Right ventricle myocardium inferior (tissue), 1 donor: ENCODE measurements at places on chromosomes 5 and 9. TPM values are rescaled to one million over a fixed set of nuclear protein-coding genes. Genes with fewer than 3 reads are reported as not detected.

GRCh38 chr5:9927106-9927505 lies 297.0 kb upstream of the TAS2R1 start:
- no peak for DNase-seq

DNA sequence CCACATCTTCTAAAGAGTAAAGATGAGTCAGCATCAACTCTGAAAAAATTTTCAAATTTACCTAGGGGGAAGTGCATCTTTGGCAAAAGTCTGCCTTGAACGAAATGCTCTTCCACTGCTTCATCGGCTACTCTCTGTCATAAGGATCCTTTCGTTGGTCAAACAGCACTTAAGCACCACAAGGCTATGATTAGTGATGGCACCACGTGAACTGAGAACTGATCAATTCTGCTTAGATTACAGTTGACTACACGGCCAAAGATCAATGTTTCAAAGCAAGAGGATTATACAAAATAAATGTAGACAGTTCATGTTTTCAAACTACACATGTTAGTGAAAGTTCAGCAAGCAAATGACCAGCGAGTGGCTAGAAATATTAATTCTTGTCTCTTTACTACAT lies 9.4 kb downstream of the JAKMIP2 start:
- DNase-seq = no peak

DNA sequence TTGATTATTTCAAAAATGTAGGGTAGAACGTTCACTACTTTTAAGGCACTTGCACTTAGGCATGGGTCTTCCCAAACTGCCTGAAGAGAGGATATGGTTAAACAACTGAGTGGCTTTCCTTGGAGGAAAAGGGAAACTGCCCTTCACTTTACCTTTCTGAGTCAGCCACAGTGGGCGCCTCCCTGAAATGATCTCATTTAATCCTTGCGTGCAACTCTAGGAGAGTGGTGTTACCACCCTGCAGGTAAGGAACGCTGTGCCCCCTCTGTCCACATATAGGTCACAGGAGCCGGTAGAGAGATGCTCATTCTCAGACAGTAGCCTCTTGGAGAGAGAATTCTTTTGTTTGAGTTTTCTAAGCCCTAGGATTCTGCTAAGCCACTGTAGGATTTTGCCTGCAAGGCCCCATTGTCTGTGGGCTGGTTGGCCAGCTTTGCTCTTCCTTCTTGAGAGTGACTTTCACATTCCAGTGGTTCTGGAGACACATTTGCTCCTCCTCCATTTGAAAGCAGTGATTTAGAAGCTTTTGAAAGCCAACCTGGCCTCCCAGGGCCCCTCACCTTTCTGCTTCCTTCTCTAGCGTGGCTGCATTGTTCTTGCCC lies 110.3 kb upstream of the CTSL start:
- DNase-seq = no peak

- DNase-seq = no peak
Measured at GRCh38 chr5:168356592-168356991, 65.1 kb downstream of the WWC1 start.

DNA sequence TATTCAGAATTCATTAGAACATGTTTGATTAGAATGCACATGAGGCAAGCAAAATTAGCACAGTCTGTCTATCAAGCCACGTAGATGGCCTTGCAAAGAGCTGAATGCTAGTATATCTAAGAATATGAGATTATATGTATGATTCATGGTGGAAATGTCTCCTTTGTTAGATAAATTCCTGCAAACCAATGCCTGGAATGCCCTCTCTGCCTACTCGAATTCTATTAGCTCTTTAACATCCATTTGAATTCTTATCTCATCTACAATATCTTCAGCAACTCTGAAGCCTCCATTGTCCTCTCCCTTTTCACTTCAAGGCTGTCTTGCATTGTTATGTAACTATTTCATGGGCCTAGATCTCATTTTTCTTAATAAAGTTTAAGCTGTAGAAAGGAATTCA lies 205.5 kb downstream of the TMC1 start:
- DNase-seq = no peak

DNA sequence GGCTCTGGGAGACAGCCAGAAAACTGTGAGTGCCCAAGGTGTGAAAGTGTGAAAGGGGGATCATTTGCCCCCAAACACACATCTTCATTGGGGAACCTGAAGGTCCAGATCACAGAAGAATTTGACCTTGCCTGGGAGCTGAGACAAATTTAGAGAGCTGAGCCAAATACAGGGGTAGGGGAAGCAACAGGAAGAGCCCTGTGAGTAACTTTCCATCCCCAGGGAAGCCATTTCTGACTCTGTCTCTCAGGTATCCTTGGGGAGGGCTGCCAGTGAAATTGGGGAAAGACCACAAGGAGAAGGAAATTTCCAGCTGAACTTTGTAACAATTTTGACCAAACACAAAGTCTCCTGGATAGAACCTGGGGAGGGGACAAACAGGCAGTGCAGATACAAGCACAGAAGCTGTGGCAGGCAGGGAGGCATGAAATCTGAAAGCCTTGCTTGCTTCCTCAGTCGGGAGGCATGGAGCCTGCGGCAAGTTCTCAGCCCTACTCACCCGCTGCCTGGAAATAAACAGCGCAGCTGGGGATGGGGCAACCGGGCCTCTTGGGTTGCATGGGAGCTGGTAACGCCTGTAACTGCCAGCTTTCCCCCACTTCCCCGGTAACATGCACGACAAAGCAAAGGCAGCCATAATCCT lies 31.5 kb upstream of the ZCCHC9 start:
- DNase-seq = no peak

DNA sequence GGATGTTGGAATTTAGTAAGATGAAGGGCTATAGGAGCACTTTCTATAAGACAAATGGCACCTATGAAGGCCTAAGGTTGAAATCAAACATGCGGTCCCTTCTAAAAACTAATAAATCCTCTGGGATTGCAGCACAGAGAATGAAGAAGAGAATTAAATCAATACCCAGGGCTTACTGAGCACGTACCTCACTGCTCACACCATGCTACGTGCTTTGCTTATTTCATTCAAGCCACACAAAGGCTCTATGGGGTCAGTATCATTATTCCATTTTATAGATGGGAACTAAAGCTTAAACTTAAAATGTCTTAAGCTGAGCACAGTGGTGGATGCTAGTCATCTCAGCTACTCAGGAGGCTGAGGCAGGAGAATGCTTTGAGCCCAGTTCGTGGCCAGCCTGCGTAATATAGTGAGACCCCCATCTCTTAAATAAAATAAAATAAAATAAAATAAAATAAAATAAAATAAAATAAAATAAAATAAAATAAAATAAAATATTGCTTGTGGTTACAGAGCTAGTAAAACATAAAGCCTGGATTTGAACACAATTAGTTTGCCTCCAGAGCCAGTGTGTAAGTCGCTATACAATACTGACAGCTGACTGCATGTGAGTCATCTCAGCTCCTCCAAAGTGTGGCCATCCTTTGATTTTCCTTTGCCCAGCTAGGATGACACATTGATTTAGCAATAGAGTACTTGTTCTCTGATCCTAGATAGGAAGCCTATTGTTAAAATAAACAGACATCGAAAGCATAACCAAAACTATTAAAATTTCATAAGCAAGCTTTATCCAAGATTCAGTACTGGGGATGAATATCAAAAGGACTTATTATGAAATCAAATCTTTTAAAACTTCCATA lies 20.9 kb upstream of the DPYSL3 start:
- DNase-seq = no peak

ARL10 gene
- 5.4 TPM for total RNA-seq

IFNA16 gene
- not detected for total RNA-seq

TOR4A gene
- 16.5 TPM for total RNA-seq
